ENCODE measurements at places on chromosomes 6 and 20.

- no peak for DNase-seq
These were observed 60.5 kb downstream of the CYB5R4 start for GRCh38 chr6:83920017-83920416.

DNA sequence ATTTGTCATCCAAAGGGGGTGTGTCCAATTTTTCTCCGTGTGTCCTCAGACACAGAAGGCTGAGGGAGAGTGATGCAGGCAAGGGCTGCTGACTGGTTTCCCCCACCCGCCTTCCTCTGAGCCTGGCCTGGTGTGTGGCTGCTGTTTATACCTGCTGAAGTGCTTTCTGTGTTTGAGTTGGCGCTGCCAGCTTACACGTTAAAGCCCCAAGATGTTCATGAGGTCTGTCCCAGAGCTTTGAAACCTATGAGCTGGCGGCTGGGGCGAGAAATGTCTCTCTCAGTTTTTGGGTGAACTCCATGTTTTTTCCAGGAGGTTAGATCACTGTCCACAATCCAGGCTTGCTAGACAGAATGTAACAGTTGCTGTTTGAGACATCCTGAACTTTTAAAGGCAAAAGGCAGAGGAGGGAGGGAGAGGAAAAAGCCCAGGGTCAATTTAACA lies 69.0 kb upstream of the CCN2 start:
- DNase-seq = no peak

DNA sequence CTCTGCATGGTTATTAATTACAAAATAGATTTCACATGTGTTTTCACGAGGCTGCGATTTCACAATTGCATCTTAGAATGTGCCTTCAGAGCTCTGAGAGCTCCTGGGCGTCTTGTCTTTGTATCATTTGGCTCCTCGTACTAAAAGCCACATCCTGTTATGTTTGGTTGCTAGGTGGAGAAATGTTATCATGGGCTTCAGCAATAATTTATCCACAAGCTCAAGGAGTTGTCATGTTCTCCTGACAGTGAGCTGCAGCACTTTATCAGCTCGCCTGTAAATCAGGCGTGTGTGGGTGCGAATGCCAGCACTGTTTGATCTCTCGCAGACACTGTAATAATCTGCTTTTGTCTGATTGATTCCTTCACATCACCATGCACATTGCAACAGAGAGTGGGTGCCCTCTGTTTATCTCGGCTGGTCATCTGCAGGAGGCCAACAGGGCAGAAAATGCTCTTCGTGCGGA lies 218.6 kb upstream of the ZFP64 start:
- no peak for DNase-seq

GRCh38 chr6:132413499-132413802 lies 12.2 kb upstream of the MOXD1 start:
- no peak for DNase-seq

- no peak for DNase-seq
These were observed 27.1 kb downstream of the SAMHD1 start for GRCh38 chr20:36924167-36925045.

DNA sequence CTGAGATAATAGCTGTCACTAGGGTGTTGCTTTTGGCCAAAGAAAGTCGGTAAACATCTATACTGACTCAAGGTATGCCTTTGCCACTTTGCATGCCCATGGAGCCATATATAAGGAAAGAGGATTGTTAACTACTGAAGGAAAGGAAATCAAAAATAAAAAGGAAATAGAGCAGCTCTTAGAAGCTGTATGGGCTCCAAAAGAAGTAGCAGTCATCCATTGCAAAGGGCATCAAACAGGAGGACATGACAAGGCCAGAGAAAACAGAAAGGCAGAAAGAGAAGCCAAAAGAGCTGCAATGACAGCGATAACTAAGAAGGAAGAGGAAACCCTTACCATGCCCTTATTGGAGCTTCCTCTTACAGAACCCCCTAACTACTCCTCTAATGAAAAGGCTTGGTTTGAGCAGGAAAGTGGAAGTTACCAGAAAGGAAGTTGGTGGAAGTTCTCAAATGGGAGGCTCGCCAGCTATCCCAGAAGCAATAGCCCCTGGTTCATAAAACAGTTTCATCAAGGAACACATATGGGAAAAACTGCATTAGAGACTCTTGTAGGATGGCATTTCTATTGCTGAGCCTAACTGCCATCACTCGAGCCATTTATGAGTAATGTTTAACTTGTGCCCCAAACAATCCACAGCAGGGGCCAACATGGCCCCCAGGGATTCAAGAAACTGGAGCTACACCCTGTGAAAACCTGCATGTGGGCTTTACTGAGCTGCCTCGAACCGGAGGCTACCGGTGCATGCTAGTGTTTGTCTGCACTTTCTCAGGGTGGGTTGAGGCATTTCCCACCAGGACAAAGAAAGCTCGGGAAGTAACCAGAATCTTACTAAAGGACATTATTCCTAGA lies 7.0 kb downstream of the IL22RA2 start:
- no peak for DNase-seq

DNA sequence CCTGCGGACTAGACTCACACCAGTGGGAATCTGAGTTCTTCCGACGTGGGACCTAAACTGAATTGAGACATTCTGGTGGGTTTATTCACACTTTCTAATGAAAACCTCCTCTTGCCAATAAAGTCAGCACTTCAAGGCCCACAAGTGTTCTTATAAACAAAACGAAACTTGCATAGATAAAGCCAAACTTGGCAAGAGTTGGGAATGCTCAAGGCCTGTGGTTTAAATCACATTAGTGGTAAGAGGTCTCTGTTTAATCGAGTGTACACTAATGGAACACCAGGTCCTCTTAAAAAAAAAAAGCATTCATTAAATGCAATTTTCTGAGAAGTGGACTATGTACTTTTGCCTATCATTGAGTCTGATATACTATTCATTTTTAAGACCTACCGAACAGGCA lies 143.3 kb downstream of the SMOC2 start:
- no peak for DNase-seq

GRCh38 chr20:17023806-17024205 lies 203.0 kb upstream of the PCSK2 start:
- peak; percentile 30 for DNase-seq

GRCh38 chr6:94683409-94683808 lies 893.9 kb upstream of the MANEA start:
- DNase-seq = no peak

DNA sequence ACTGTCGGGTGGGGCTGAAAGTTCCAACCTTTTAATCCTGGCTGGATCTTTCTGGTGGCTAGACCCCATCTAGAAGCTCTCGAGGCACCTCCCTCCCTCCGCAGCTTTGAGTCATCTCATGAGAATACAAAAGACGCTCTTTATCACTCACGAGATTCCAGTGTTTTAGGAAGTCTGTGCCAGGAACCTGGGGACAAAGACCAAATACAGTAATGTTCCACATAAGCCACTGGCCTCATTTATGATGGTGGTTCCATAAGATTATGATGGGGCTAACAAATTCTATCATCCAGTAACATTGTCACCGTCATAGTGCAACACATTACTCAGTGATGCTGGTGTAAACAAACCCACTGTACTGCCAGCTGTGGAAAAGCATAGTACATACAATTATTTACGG lies 48.7 kb downstream of the NCOA7 start:
- no peak for DNase-seq

GRCh38 chr6:8225113-8225512 lies 122.8 kb upstream of the EEF1E1 start:
- no peak for DNase-seq

GRCh38 chr6:142355520-142356174 lies 53.8 kb downstream of the ADGRG6 start:
- DNase-seq = no peak

DNA sequence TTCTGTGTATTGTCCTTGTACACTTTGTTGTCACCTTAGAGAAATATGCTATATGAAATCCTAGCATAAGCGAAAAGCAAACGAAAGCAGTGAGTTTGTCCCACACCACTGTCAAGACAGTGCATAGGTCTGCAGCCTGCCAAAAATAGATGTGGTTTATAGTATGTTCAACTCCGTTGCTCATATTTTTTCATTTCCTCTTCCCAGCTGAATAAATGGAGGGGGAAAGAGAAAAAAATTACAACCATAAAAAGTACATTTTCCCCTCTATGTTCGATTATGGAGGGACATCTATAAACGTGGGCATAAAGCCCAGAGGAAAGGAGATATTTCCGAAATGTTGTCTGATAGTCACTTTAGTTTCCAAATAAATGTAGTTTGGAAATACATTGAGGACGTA lies 25.8 kb downstream of the PRL start:
- DNase-seq = no peak

GRCh38 chr6:2708456-2708855 lies 42.3 kb downstream of the MYLK4 start:
- DNase-seq = no peak

- DNase-seq = no peak
These were observed 50.9 kb downstream of the RPRD1B start for GRCh38 chr20:38084425-38084951.

GRCh38 chr6:151876122-151876521 lies 68.6 kb downstream of the ESR1 start:
- DNase-seq = no peak

GRCh38 chr6:4338884-4339283 lies 203.5 kb upstream of the ECI2 start:
- DNase-seq = no peak

- no peak for DNase-seq
These were observed 38.6 kb downstream of the TAF4 start for GRCh38 chr20:62027116-62027515.

DNA sequence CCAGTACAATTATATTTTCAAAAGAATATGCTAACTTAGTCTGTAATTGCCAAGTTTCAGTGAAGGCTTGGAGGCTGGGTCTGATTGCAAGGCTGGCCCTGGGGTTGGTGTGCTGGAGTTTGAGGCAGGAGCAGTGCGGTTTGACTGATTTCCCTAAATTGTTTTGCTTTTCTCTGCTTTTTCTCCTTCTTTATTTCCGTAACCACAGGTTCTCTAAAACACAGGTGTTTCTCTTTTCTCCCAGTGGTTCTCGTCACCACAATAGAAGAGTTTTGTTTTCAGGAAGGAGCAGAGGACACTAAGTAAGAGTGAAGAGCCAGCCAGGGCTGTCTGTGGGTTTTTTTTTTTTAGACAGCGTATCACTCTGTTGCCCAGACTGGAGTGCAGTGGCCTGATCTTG lies 8.2 kb upstream of the SNX9 start:
- no peak for DNase-seq

DNA sequence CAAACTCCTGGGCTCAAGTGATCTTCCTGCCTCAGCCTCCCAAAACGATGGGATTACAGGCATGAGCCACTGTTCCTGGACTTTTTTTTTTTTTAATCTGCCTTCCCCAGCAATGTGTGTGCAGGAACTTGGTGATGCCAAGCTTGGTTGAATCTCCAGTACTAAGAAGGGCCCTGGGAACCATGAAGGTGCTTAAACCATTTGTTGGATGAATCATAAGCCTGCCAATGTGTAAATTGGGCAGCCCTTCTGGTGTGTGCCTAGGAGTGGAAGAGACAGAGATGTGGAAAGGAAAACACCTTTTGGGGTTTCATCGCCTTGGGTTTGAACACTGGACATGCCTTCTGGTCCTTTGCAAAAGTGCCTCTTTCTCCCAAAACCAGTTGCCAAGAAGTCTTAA lies 7.1 kb upstream of the SPO11 start:
- DNase-seq = no peak
